M059J (cell line): ENCODE measurements at places on chromosomes 3 and 15. TPM values are rescaled to one million over a fixed set of nuclear protein-coding genes. Genes with fewer than 3 reads are reported as not detected.

DNA sequence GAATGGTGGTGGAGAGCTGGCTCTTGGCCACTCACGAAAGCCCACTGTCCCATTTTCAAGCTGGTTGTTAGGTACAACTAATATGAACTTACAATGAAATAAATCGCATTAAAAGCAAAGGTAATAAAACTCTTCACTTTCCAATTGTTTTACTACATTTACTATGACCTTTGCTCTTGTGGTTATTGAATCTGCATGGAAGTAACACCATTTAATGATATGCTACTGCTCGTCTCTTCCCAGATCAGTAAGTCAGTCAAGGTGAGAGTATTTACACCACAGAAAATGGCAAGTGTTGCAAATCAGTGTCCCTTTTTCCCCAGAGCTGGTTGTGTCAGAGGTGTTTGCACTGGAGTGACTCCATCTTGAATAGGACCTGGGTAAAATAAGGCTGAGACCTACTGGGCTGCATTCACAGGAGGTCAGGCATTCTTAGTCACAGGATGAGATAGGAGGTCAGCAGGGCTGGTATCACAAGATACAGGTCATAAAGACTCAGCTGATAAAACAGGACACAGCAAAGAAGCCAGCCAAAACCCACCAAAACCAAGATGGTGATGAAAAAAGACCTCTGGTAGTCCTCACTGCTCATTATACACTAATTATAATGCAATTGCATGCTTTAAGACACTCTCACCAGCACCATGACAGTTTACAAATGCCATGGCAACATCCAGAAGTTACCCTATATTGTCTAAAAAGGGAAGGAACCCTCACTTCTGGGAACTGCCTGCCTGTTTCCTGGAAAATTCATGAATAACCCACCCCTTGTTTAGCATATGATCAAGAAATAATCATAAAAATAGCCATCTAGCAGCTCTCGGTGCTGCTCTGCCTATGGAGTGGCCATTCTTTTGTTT is 57.6 kb downstream of the FRMD4B start:
- DNase-seq, result no peak

- no peak for DNase-seq
Observed at GRCh38 chr3:181369637-181370036, 342.1 kb upstream of the SOX2 start.

- no peak for DNase-seq
Observed at GRCh38 chr3:101847328-101847727, 2.0 kb upstream of the NFKBIZ start.

DNA sequence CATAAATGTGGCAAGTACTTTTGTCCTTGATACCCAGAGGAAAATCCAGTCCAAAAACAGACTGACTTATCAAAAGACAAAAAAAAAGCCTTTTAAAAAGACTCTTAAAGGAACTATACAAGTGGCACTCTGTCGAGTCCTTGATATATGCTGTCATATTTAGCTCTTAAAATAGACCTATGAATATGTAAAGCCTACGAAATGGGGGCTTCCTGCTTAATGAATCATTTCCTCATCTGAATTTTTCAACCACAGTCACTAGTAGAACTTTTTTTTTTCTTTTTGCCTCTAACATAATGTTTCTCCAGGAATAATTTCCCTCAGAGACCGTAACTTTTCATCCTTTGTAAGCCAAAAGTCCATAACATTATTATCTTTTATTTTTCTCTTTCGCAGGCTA is 95.8 kb downstream of the P3H2 start:
- peak; percentile 70 for DNase-seq

DNA sequence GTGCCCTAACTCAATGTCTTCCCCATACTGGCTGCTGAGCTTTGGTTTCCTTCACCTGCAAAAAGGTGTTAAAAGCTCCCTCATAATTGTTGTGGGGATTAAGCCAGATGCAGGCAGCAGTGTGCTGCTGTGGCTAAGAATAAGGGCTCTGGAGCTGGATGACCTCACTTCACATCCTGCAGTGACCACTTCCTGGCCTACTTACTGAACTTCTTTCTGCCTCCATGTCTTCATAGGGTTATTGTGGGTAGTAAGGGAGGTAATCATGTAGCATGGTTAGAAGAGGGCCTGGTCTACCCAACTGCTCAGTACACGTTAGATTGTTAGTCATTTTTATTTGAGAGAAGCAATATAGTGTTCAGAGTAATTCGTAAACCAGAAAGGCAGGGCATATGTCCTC is 18.4 kb downstream of the GYG1 start:
- DNase-seq, result peak; percentile 45

- DNase-seq, result no peak
Observed at GRCh38 chr3:70970171-70970570, 613.4 kb downstream of the FOXP1 start.

GRCh38 chr3:128372707-128373533 is 93.8 kb downstream of the DNAJB8 start:
- no peak for DNase-seq

DNA sequence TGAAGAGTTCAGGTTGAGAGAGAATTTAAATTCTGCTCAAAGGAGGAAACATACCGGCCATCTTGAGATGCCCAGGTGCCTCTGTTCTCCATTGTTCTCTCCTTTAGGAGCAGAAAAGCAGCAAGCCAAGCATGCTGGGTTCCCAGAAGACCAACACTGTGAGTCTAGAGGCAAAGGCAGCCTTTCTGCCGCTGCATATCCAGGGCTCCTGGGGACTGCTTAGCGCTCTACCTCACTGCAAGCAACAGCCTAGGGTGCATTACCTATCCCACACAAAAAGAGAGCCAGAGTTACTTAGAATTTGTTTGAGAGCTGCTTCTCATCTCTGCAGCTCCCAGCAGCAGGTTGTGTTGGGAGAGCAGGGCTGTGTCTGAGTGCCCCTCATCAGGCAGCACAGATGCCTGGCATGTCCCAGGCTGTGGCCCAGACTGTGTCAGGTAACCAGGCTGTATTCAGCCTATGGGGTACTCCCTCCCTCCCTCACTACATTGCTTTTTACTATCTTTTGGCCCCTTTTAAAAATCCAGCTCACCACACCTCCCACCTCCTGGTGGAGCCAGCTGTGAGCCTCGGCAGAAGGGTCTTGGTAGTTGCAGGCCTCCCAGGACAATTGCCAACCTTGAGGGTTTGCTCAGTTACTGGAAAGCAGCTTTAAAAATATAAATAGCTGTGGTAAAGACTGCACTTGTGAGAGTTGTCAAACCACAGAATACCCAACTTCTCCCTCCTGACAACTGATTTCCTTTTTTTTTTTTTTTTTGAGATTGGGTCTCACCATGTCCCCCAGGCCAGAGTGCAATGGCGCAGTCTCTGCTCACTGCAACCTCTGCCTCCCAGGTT is 30.2 kb downstream of the BCL2L10 start:
- DNase-seq, result peak; percentile 61

GRCh38 chr15:99345832-99346462 is 94.7 kb downstream of the LRRC28 start:
- DNase-seq, result no peak

DNA sequence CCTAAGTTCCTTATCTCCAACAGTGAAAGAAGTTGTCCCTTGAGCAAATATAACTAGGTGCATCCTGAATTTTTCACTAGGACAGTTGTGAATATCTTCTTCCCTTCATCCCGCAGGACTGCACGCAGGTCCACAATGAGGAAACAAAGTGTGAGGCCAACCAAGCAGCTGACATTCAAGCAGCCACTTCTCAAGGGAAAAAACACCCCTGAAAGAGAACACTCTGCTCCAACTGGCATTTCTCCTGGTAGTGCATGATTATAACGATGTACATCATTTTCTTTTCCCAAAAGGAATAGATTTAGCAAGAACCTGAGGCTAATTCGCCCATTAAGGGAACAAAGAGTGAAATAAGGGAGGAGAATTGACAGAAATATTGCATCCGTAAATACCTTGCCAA is 74.5 kb downstream of the ANXA2 start:
- no peak for DNase-seq

GRCh38 chr3:10609134-10609533 is 103.7 kb upstream of the ATP2B2 start:
- no peak for DNase-seq

DNA sequence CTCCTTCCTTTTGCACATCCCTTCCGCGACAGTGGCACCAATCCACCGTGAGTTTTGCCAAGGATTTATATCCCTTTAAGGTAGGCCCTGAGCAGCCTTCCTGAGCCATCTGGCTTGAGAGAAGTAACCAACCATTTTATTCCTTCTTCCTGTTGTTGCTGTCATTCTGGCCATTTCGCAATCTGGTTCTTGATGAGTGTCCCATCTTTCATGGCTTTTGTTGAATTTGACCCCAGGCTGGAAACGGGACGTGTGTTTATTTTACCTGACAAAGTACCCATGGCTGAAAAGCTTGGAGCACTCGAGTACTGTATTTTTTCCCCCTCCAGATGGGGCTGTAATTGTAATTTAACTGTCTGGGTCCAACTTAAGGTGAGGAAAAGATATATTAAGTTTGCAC is 173.4 kb downstream of the WNT5A start:
- peak; percentile 79 for DNase-seq

DNA sequence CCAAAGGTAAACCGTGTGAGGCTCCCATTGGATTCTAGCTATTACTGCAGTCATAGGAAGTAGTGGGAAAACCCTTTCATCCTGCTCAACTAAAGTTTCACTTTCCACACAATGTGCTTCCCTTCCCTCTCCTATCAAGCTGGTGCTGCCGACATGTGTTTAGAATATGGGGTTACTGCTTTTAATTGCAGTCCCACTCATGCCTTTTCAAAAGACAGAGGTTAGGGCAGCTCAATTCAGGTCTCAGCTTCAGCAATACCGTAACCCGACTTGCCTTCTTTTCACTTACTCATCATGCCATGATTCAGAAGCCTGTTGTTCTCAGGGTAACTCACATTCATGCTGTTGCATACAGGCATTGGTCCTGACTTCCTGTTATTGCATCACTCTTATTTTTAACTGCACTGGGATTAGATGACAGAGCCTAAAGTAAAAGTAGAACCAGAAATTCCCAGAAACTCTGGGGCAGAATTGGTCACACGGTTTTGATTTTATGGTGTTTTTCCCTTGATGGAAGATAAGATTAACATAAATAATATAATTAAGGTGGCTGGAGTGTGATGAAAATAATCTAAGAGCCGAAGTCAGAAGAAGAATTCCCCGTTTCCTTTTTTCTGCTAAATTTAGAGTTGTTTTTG is 45.7 kb downstream of the C2CD4B start:
- peak; percentile 94 for DNase-seq

- DNase-seq, result no peak
Observed at GRCh38 chr3:32575451-32576113, 4.9 kb upstream of the DYNC1LI1 start.

- no peak for DNase-seq
Observed at GRCh38 chr3:141127344-141128125, 76.4 kb downstream of the SPSB4 start.

DNA sequence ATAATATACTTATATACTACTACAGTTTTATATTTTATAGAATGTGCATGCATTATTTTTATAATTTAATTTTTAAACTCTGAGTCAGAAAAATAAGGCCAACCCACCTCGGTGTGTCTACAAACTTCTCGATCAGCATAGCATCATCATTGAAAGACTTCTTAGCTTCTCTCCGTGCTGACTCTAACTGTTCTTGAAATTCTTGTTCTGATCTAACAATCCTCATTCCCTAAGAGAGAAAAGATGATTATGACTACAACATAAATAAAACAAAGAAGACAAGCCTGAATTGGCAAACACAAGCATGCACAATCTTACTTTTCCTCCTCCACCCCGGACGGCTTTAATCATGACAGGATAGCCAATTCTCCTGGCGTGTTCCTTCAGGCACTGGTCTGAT is 28.4 kb downstream of the MCCC1 start:
- no peak for DNase-seq

GRCh38 chr3:57863380-57863779 is 107.3 kb downstream of the SLMAP start:
- no peak for DNase-seq

The ALAS1 gene
- total RNA-seq, result 39.0 and 52.8 TPM in 2 replicates

The PLS1 gene
- total RNA-seq, result 13.9 and 17.1 TPM in 2 replicates

The SLC22A14 gene
- not detected in 2 replicates for total RNA-seq

The RBMS3 gene
- total RNA-seq, result 7.9 and 12.1 TPM in 2 replicates

The CXCR6 gene
- not detected in 2 replicates for total RNA-seq

The FANCD2OS gene
- not detected in 2 replicates for total RNA-seq
